ENCODE measurements at places on chromosomes 2 and 18.
A peak's percentile ranks its signal among the peaks of the same experiment; 100 is the strongest.

GRCh38 chr18:13558124-13558523 lies 168.2 kb downstream of the FAM210A start:
- peak; percentile 57 for DNase-seq

- no peak for DNase-seq
Observed at GRCh38 chr18:49647496-49648168, 85.8 kb downstream of the LIPG start.

GRCh38 chr2:218229239-218229638 lies 12.2 kb downstream of the ARPC2 start:
- no peak for DNase-seq

DNA sequence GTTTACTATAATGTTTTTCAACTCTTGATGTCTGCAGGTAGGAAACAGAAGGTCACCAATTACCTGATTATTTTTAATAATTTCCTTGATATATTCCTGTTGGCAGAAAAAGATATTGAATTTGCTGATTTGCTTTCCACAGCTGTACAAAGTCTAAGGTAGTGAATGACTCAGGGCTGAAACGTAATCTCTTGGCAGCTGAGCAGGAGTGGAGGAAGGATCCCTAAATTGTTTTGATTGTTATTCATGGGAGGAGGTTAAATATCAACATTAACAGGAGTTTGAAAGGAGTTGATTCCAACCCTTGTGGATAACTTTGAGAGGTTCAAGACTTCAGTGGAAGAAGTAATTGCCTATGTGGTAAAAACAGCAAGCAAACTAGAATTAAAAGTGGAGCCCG lies 345.2 kb upstream of the SLC8A1 start:
- no peak for DNase-seq

- DNase-seq, result no peak
Observed at GRCh38 chr18:13159579-13159978, 59.0 kb upstream of the LDLRAD4 start.

DNA sequence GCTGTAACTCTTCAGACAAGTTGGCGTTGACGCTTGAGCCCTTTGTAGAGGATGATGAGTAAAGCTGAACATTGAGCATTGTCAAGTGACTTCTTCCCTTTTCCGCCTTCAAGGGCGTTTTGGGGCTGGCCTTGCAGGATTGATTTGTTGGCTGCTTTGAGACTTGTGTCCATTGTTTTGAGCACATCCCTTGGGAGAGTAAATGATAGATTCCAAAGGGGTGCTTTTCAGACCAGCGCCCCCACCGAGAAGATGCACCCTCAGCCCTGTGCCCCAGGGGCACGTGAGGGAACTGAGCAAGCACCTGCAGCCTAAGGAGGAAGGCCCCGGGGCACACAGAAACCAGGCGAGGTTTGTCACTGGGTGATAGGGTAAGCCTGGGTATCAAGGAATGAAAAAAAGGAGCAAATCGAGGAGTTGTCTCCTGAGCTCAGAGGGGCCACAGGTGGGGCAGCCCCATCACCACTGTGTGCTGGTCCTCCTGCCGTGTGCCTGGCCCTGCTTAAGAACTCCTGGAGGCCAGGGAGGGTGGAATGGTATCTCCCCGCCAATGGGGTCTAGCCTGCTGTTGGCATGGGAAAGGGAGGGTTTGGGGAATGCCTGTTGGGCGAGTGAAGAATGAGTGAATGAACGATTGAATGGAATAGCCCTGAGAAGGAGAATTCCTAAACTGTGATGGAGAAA lies 64.0 kb downstream of the RAB31 start:
- no peak for DNase-seq

- peak; percentile 57 for DNase-seq
Observed at GRCh38 chr2:74876081-74876886, 42.4 kb downstream of the HK2 start.

- DNase-seq, result no peak
Observed at GRCh38 chr2:16940214-16940613, 274.6 kb upstream of the CYRIA start.

- peak; percentile 68 for DNase-seq
Observed at GRCh38 chr2:55051026-55051866, 995 bp upstream of the RTN4 start.

GRCh38 chr18:25305584-25305983 lies 46.4 kb downstream of the ZNF521 start:
- DNase-seq, result no peak

DNA sequence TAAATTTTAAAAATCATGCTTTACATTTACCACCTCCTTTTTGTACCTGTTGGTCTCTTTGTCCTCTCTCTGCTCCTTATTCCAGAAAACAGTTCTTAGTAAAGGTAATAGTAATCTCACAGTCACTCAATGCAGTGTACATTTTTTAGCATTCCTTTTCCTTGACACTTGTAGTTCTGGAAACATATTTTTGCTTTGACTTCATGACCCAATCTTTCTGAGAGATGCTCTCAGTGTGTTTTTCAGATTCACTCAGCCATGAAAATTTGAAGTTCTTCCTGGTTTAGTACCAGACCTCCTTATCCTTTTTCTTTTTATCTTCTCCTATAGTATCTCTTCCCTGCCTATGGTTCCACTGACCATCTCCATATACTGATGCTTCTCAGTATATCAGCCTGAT lies 747.5 kb upstream of the ZEB2 start:
- DNase-seq, result no peak

- DNase-seq, result no peak
Observed at GRCh38 chr2:113741091-113741490, 15.4 kb downstream of the SLC35F5 start.

DNA sequence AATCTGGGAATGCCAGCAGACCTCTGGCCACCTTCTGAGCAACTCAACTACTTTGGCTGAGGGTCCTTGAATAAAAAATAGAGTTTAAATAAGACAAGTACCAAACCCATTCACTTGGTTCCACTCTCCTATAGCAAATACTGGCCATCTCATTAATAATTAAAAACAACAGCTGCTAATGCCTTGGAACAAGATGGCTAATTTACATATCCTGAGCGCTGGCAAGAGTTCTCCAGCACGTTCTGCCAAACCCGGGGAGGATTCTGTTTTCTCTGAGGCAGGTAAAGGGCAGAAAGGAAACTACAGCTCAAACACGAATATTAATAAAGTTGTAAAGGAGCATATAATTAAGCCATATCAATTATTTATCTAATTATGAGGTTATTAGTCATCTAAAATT lies 1123.7 kb downstream of the TDRD15 start:
- no peak for DNase-seq

GRCh38 chr2:20577495-20578235 lies 73.2 kb downstream of the HS1BP3 start:
- no peak for DNase-seq

- no peak for DNase-seq
Observed at GRCh38 chr2:82527124-82527523, 1932.0 kb downstream of the SUCLG1 start.

GRCh38 chr2:155310589-155310988 lies 612.1 kb downstream of the KCNJ3 start:
- no peak for DNase-seq

- DNase-seq, result no peak
Observed at GRCh38 chr2:109694190-109694589, 80.0 kb downstream of the SOWAHC start.

DNA sequence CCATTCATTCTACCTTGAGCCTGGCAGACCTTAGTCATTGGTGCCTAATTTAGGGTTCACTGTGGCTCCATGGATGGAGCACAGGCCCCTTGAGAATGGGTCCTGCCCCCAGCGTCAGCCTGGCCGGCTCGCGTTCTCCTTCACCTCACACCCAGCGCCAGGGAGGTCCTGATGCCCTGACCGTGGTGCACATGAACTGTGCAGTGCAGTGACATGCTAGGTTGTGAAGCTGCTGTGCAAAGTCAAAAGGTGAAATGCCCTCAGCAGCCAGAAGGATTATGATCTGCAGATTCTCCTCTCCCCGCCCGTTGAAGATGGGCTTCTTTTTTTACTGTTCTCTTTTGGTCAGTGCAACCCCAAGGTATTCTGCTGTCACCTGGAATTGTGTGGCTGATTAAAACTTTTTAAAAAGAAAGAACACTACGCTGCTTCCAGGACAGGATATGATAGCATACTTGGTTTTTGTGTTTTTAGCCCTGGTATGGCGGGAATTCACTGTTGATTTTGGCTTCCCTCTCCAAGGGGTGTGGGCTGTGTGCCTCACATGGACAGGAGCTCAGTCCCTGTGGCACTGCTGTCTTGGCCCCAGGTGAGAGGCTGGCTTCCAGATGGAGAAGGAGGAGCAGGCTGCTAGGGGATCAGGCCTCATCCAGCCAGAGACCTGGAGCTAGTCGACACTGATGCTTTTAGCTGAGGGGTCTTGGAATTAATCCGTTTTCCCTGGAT lies 49.4 kb upstream of the MCFD2 start:
- DNase-seq, result no peak

- no peak for DNase-seq
Observed at GRCh38 chr2:147172493-147173188, 672.2 kb upstream of the ACVR2A start.

DNA sequence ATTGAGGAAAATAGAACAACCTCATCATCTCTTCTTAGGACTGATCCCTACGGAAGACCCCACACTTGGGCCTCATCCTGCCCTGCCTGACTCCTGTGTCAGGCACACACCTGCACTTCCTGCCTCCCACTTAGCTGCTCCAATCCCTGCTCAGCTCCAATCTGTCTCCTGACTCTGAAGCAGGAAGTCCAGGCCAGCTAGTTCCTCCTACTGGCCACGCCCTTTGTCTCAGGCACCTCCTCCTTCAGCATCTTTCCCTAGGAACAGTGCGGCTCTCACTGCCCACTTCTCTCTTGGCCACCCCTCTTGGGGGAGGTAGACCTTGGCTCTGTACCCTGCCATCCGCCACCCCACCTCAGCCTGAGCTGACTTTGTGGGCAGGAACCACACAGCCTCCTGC lies 135.8 kb downstream of the CELF4 start:
- no peak for DNase-seq

DNA sequence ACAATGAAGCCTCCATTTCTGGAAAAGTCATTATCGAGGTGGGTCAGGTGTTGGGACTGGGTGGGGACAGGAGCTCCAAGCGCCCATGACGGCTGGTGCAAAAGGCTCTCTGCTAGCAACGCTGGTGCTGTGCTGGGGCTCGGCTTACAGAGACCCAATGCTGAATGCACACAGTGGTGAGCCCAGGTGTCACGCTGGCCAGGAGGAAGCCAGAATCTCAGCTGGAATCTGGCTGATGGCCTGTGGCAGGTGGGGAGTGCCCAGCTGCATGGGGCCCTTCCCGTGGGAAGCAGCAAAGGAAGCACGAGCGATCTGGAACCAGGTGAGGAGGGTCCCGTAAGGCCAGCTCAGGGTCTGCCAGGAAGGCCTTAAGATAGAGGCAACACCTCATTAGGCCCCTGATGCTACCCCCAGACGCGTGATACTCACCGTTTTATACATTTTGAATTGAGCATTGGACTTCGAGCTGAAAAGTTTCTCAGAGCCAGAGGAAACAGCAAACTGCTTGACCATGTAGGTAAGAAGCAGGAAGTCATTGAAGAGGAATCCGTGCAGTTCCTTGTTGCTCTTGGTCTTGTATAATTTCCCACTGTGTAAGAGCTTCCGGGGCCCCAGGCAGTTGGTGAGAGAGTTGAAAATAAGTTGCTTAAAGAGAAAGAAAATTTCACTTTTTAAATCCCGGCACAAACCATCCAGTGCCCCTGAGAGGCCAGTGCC lies 34.7 kb downstream of the FAM228A start:
- DNase-seq, result no peak

- no peak for DNase-seq
Observed at GRCh38 chr2:22221006-22221405, 1097.2 kb downstream of the TDRD15 start.

DNA sequence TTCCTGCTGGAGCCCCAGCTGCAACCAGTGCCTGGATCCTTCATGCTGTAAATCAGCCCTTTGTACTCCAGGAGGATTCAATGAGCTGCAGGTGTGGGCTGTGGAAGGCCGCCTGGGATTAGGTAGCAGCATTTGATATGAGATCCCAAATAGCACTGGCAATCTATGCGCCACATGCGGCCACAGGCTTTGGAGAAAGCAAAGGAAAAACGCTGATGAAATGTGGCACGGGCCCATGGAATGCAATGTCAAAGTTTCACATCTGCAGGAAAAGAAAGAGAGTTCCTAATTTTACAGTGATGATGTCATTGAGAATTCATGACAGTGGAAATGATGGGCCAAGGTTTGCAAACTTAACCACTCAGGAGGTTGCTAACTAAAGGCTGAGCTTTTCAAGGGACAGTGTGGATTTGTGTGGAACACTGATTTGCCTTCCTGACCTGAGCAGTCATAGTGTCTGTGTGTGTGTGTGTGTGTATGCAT lies 216.4 kb upstream of the OSR1 start:
- DNase-seq, result no peak

DNA sequence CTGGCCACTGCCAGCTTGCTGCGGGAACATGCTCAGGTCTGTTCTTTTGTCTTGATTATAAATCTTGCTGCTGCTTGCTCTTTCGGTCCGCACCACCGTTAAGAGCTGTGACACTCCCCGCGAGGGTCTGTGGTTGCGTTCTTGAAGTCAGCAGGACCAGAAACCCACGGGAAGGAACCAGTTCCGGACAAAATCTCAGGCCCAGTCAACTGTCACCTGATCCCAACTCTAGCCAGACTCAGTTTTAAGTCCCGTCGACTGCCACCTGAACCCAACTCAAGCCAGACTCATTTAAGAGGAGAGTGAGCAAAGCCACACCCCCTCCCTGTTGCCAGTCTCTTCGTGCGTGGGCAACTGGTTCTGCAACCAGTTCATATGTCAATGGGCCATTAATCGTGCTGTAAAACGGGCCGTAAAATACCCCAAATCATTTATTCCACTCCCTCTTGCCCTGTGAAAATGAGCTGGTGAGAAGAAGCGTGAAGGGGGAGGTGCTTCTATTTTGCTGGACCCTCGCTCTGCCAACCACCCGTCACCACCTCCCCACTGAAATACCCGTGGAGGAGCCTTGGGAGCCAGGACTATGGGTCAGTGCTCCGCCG lies 224.3 kb downstream of the NDUFA10 start:
- no peak for DNase-seq

GRCh38 chr2:164511738-164512137 lies 109.5 kb downstream of the GRB14 start:
- no peak for DNase-seq

Measured in bone marrow (tissue), 2 donors.